Right ventricle myocardium superior (tissue), 1 donor: ENCODE measurements at places on chromosomes 2 and 18. TPM values are rescaled to one million over a fixed set of nuclear protein-coding genes. Genes with fewer than 3 reads are reported as not detected.

Gene SIX3
- not detected for total RNA-seq

Gene LYPD1
- not detected for total RNA-seq

Gene REG1B
- total RNA-seq: not detected

Gene ACOXL
- total RNA-seq: not detected

Gene IL1A
- not detected for total RNA-seq

Gene AQP12B
- total RNA-seq: not detected

Gene POTEJ
- not detected for total RNA-seq

Gene KRTCAP3
- 0.24 TPM for total RNA-seq

Gene MOGAT1
- 0.65 TPM for total RNA-seq

Gene SP140
- total RNA-seq: 0.56 TPM

Gene CCDC138
- total RNA-seq: 1.00 TPM

Gene SLC39A10
- 9.6 TPM for total RNA-seq

Gene GAL3ST2
- not detected for total RNA-seq

Gene NDUFS1
- 484 TPM for total RNA-seq

Gene ELOA2
- not detected for total RNA-seq

Gene ADRA2B
- 6.4 TPM for total RNA-seq

Gene DYNC2LI1
- total RNA-seq: 5.4 TPM

Gene SERPINB11
- not detected for total RNA-seq

Gene RSAD2
- total RNA-seq: 3.4 TPM

Gene ALPP
- total RNA-seq: not detected

Gene TMEM37
- 2.8 TPM for total RNA-seq

Gene TXNL1
- 113 TPM for total RNA-seq

Gene VWC2L
- not detected for total RNA-seq

Gene VIT
- total RNA-seq: 19.4 TPM

Gene PCARE
- total RNA-seq: 0.67 TPM

Gene HNMT
- 12.7 TPM for total RNA-seq

Gene MC5R
- not detected for total RNA-seq

Gene ARHGEF4
- total RNA-seq: 5.1 TPM

Gene STAT4
- 0.70 TPM for total RNA-seq

Gene CTAGE1
- total RNA-seq: not detected

Gene CAVIN2
- 104 TPM for total RNA-seq

Gene DPYSL5
- not detected for total RNA-seq

Gene CEBPZ
- total RNA-seq: 30.1 TPM

Gene FAM237A
- not detected for total RNA-seq

Gene DQX1
- not detected for total RNA-seq

Gene EMILIN2
- 17.7 TPM for total RNA-seq

Gene SERPINB4
- not detected for total RNA-seq

Gene IL1RN
- 0.51 TPM for total RNA-seq

Gene ANO7
- total RNA-seq: 0.35 TPM

Gene CHST10
- 11.7 TPM for total RNA-seq

Gene CAB39
- total RNA-seq: 80.9 TPM

Gene ST6GAL2
- not detected for total RNA-seq

Gene DNAJC5G
- 2.3 TPM for total RNA-seq

Gene LOXHD1
- total RNA-seq: 0.62 TPM

Gene CREB1
- total RNA-seq: 47.9 TPM

Gene SIGLEC15
- not detected for total RNA-seq

Gene CDCA7
- 1.3 TPM for total RNA-seq

Gene TMEM200C
- total RNA-seq: 0.24 TPM

Gene ICA1L
- total RNA-seq: 5.1 TPM

Gene ANKRD62
- total RNA-seq: not detected

Gene ABCG8
- total RNA-seq: 0.11 TPM

Gene DAW1
- 0.13 TPM for total RNA-seq

Gene SERPINB10
- not detected for total RNA-seq
